ENCODE measurements at places on chromosomes 16 and 17.

GRCh38 chr17:17533901-17534441 is 37.8 kb upstream of the RASD1 start:
- DNase-seq: no peak

GRCh38 chr16:3063625-3064386 is 1.6 kb upstream of the IL32 start:
- no peak for DNase-seq

- no peak for DNase-seq
Observed at GRCh38 chr16:84065536-84066132, 23.0 kb upstream of the SLC38A8 start.

GRCh38 chr16:24535827-24536226 is 3.5 kb upstream of the RBBP6 start:
- no peak for DNase-seq

DNA sequence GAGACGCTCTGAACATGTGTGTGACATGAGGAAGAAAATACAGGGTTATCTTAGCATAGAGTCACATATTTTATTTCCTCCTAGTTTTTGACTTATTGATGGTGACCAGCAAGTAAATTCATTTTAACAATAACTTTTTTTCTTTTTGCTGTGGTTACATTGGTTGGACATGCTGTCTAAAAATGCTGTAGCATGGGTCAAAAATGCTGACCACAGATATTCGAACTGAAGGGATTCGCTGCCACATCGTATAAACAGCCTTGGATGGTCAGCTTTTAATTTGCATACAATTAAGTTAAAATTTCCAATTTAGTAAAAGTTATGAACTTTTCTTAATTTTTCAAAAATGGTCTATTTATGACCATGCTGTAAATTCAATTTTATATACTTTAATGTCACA is 30.5 kb downstream of the RPGRIP1L start:
- no peak for DNase-seq

DNA sequence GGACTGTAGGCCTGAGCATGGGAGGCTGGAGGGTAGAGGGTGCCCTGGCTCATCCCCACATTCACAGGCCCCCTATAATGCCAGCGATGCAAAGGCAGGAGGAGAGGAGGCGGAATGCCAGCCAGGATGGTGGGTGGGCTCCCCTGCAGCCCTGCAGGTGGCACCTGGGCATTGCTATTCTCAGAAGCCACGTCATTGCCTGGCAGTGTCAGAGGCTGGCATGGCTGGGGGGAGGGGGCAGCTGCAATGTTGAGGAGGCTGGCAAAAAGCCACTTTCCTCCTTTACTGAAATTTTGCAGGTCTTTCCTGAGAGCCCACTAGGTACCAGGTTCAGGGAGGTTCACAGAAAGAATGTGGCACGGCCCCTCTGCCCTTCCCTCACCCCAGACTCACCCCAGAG is 36.2 kb downstream of the RAB11FIP4 start:
- DNase-seq: no peak

DNA sequence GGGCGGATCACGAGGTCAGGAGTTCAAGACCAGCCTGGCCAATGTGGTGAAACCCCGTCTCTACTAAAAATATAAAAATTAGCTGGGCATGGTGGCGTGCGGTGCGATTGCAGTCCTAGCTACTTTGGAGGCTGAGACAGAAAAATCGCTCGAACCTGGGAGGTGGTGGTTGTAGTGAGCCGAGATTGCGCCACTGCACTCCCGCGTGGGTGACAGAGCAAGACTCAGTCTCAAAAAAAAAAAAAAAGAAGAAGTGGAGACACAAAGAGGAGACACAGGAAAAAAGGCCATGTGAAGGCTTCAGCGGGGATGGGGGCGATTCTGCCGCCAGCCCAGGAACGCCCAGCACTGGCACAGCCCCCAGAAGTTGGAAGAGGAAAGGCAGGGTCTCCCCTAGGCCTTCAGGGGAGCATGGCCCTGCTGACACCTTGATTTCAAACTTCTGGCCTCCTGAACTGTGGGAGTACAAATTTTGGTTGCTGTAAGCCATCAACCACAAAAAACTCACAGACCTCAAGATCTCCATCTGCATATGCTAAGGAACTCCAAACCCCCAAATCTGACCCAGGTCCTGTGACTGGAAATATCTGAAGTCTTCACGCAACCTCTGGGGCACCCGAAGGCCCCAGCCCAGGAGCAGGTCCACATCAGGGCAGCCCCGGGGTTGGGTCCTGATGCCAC is 7.0 kb downstream of the SGSH start:
- no peak for DNase-seq

DNA sequence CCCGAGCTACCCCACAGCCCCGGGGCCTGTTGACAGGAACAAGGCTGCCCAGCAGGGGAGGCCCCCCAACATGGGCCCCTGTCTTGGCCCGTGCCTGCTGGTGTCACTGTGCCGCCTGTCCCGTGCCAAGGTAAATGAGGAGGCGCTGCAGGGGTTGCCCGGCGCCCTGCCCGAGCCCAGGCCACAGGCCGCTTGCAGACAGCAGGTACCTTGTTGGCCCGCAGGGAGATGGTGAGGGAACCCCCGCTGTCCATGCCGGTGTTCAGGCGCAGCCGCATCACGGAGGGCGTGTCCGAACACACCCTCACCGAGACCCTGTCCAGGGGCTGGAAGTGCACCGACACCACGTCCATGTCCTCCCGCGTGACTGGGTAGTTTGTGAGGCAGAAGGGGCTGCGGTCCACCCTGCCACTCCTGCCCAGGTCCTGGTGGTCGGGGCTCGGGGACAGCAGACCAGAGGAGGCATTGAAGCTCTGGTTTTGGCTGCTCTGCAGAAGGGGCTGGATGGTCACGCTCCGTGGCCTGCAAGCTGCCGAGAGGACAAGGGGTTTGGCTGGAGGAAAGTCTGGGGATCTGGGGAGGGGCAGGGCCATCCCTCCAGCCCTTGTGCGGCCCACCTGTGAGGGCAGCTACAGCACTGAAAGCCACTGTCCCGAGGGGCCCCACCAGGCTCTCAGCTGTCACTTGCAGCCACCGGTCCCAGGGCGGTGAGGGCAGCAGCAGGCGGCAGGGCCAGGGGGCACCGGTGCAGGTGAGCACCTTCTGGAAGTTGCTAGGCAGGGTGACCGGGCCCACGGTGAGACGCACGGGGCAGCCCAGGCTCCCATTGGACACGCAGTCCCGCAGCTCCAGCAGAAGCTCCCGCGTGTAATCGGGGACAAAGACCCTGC is 5.6 kb downstream of the PGAP6 start:
- no peak for DNase-seq

DNA sequence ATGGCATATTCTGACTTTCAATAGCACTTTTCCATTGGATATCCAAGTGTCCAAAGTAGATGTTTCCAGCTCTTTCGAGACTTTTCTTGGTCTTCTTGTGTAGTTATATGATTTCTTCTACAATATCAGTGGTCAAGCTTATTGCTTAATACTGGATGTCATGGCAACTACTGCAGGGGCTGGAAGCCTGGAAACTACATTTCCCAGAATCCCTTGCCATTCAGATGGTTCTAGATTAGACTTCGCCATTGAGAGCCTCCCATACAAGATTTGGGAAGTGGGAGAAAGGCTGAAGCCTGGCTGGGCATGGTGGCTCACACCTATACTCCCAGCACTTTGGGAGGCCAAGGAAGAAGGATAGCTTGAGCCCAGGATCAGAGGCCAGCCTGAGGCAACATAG is 153.6 kb downstream of the C16orf95 start:
- DNase-seq: no peak

GRCh38 chr17:8192070-8192815 is 2.3 kb upstream of the BORCS6 start:
- no peak for DNase-seq

- no peak for DNase-seq
Observed at GRCh38 chr16:15899538-15900100, 11.2 kb upstream of the CEP20 start.
